ENCODE measurements at places on chromosomes 6 and 20. TPM values are rescaled to one million over a fixed set of nuclear protein-coding genes. Genes with fewer than 3 reads are reported as not detected.
A peak's percentile ranks its signal among the peaks of the same experiment; 100 is the strongest.

- DNase-seq: peak; percentile 11
Measured at GRCh38 chr6:133707456-133707855, 181.5 kb upstream of the TCF21 start.

GRCh38 chr20:43941476-43942200, 27.0 kb downstream of the TOX2 start:
- DNase-seq: no peak

GRCh38 chr6:152636609-152637295, 410 bp downstream of the SYNE1 start:
- DNase-seq: no peak

IMPG1 gene
- total RNA-seq: not detected

LRP11 gene
- 7.2 TPM for total RNA-seq

PRPH2 gene
- total RNA-seq: not detected

TRMT6 gene
- 24.9 TPM for total RNA-seq

All from activated CD4-positive, alpha-beta memory T cell treated with anti-CD3 and anti-CD28 coated beads for 36 hours (primary cell).